Central memory CD4-positive, alpha-beta T cell (primary cell): ENCODE measurements at places on chromosomes 2 and 18.

- no peak for DNase-seq
These were observed 25.7 kb upstream of the UXS1 start for GRCh38 chr2:106219813-106220212.

- no peak for DNase-seq
These were observed 301.3 kb upstream of the ID2 start for GRCh38 chr2:8380566-8380965.

DNA sequence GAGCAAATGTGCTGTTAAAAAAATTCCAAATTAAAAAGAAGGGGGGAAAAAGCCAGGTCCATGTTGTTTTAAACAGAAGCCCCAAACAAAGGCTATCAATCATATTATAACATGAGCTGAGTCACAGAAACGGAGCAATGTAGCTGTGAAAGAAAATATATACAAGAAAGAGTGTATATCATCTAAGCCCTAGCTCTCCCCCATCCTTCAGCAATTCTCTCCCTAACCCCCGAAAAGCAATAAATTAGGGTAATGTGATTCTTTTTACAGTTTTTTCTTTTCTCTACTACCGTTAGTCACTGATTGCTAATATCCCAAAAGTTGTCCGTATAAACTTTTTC is 25.3 kb downstream of the FEZ2 start:
- no peak for DNase-seq

DNA sequence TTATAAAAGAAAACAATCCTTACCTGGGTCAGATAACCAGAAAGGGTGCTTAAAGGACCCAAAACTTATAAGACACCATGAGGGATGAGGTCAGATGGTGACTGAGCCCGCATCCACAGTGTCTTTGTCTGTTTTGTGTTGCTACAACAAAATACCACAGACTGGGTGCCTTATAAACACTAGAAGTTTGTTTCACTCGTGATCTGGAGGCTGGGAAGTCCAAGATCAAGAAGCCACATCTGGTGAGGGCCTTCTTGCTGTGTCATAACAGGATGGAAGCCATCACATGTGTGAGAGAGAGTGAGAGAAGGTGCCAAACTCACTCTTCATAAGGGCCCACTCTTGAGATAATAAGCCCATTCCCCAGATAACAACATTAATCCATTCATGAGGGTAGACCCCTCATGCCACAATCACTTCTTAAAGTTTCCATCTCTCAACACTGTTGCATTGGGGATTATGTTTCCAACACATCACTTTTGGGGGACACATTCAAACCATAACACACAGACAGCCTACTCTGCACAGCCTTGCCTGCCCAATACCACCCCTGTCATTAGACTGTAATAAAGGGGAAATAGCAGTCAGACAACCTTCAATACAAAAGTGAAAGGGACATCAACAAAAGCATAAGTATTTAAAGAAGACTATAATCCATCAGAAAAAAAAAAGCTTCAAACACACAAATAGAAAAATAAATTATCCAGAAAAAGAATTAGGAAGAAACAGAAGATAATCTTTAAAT is 249.8 kb downstream of the ANAPC1 start:
- DNase-seq: no peak

DNA sequence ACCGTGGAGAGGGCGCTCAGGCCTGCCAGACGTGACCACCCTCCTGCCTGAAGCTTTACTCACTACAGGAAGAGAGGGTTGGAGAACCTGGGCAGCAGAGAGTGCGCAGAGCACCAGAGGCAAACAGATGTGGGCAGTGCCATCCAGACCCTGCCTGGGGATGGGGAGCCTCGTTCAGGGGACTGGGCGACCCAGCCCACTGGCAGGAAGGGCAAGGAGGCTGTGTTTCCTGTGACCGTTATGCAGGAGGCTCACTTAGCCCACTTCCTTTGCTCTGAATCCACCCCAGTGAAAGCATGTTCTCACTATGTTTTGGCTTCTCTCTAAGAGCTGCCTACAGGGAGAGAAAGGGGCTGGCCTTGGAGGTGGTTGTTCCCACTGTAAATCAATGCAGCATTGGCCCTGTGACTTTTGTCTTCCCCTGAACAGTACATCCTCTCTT is 23.0 kb upstream of the ACKR3 start:
- peak; percentile 36 for DNase-seq

DNA sequence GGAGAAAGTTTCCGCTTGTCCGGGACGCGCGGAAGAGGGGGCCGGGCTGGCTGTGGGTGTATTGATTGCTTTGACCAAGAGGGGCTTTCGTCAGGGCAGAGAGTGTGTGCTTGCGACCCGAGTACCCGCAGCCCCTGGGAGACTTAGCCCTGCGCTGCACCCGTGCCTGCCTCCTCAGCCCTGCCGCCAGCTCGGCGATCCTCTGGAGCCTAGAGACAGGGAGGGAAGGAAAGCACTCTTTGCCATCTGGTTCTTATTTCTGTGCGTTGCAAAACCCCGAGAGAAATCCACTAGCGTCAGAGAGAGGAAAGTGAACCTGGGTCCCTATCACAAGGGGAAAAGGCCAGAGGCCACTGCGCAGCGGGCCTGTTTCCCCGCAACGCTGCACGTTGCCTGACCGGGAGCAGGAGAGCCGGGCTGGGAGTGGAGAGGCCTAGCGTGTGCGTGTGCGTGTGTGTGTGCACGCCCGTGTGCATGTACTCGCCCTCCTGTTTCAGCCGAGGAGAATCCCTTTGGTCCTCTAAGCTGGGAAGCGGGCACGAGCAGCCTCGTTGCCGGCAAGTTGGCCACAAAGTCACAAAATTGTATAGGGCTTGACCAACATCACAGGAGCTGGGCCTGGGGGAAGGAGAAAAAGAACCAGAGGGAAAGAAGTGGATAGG is 1.7 kb downstream of the SIX3 start:
- DNase-seq: no peak

- no peak for DNase-seq
These were observed 60.0 kb downstream of the TMEM131 start for GRCh38 chr2:97935719-97936161.

- no peak for DNase-seq
These were observed 475.3 kb downstream of the RIT2 start for GRCh38 chr18:42640160-42640559.

- no peak for DNase-seq
These were observed 1.8 kb downstream of the PRKCE start for GRCh38 chr2:45653122-45653913.

- no peak for DNase-seq
These were observed 7.2 kb upstream of the CRYGB start for GRCh38 chr2:208153156-208153555.

GRCh38 chr2:23495661-23496114 is 110.7 kb downstream of the KLHL29 start:
- no peak for DNase-seq

- DNase-seq: no peak
These were observed 2082.3 kb upstream of the CELF4 start for GRCh38 chr18:39647627-39648534.

DNA sequence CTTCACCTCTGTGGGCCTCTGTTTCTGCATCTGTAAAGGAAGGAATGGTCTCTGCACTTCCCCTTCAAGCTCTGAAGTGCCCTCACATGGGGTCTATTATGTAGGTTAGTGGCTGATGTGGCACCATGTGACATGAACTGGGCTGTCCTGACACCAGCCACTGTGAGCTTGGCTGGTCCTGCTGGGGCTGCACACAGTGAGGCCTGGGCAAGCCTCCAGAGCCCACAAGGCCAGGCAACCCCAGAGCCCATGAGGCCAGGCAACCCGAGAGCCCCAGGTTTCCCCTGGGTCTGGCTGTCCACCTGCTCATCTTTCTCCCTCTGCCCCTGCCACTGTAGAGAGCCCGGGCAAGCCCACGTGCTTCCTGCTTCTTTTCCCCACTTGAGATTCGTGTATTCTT is 150.1 kb upstream of the SMAD2 start:
- no peak for DNase-seq

- DNase-seq: no peak
These were observed 73.2 kb downstream of the COL3A1 start for GRCh38 chr2:189047171-189047888.

DNA sequence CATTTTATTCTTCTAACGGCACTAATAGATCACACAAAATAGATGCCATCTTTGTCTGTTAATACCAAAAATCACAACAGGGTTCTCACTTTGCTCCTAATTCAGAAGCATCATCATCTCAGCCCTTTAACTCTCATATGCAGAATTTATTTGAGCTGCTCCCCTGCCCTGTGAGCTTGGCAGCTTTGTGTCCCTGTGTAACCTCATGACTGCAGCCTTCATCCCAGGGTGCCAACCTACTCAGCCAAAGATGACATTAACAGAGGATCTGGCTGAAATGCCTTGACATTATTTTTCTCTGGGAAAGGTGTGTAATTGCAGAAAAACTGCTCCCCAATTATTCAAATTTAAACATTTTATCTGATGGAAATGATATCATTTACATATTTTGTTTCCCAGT is 319.4 kb downstream of the NRXN1 start:
- DNase-seq: no peak

- no peak for DNase-seq
These were observed 25.4 kb upstream of the SCN7A start for GRCh38 chr2:166519391-166519962.

DNA sequence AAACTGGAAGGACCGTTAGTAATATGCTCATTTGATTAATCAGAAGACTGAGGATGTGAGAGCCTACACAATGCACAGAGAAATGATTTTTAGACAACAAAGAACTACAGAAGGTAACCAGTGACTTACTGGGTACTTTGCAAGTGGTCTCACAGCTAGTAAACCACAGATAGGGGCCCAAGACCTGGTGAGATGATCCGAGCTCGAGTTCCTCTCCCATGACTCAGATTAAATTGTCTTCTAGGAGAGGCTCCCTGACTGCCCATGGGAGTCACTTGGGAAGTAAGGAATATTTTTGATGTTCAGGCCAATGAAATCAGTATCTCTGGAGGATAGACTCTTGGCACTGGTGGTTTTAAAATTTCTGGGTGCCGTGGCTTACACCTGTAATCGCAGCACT is 220.2 kb downstream of the CLIP4 start:
- DNase-seq: no peak

DNA sequence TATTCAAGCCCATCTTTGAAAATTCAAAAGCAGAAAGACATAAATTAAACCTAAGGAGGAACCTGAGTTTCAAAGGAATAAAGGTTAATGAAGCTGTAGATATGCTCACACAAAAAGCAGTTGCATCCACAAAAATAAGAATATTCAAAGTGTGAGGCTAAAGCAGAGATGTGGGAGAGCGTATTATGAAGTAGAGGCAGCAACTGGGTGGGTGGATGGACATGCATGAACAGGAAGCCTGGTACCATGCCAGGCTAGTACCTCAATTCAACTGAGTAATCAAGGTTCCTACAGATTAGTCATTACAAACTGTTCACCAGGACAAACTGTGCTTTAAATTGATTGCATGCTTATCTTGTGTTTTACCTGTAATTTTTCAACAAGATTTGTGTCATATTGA is 330.0 kb upstream of the PKDCC start:
- DNase-seq: no peak
